ENCODE measurements at places on chromosomes 6 and 20. TPM values are rescaled to one million over a fixed set of nuclear protein-coding genes. Genes with fewer than 3 reads are reported as not detected.

The TCF21 gene
- 0.09 TPM for total RNA-seq

The HSF2 gene
- total RNA-seq = 8.5 TPM

The TRIM40 gene
- not detected for total RNA-seq

The CAGE1 gene
- total RNA-seq = 0.10 TPM

The CNR1 gene
- 0.31 TPM for total RNA-seq

The ADAM33 gene
- 0.06 TPM for total RNA-seq

The DTD1 gene
- total RNA-seq = 81.9 TPM

The TFAP2A gene
- 16.4 TPM for total RNA-seq

The MRPL18 gene
- total RNA-seq = 91.5 TPM

The MYL9 gene
- total RNA-seq = 19.9 TPM

The MTFR2 gene
- total RNA-seq = 13.6 TPM

The OTOR gene
- total RNA-seq = not detected
